Inflammatory macrophage (primary cell): ENCODE measurements at places on chromosomes 6 and 20.

DNA sequence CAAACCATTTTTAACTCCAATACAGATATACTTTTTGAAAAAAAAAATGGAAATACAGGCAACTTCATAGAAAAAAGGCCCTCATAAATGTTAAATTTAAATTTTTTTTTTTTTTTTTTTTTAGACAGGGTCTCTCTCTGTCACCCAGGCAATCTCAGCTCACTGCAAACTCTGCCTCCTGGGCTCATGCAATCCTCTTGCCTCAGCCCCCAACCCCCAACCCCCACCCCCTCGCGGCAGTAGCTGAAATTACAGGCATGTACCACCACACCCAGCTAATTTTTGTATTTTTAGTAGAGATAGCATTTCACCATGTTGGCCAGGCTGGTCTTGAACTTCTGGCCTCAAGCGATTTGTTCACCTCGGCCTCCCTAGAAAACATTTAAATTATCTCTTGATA is 12.8 kb upstream of the ULBP3 start:
- no peak for DNase-seq

DNA sequence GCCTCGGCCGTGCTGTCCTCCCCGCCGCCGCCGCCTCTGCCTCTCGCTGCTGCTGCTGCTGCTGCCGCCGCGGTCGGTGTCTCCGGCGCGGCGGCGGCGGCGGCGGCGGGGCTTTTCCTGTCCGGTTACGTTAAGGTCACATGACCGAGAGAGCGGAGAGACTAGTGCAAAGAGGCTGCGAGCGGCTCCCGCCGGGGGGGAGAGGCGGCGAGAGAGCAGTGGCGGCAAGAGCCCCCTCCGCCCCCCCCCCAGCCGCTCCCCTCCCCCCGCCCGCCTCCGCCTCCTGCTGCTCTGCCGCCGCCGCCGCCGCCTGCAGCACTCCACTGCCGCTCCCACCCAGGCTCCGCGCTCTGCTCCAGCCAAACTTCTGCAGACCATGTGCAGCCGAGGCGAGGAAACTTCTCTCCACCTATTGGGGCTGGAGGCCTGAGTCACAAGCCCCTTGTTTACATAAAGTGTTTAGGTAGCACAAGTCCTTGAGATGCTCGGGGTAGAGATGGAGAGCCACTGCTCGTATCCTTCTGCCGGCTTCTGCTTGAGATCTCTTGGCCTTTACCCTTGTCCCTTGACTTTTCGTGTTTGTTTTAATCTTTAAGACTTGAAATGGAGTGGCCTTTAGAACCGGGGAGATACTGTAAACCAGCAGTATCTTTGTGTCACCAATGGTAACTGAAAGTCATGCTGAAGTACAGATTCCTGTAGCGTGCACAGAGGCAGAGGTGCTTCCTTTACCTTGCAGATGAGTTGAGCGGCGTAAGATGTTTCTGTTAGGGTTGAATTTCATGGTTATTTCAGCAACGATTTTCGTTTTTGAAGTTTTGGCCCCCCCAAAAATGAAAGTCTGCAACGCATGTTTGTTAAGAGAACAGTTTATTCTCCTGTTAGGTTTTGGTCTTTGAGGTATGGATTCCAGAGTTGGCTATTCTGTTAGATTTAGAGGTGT is at the start of gene ZBTB2:
Gene ZBTB2 (minus strand): TSS at position 89 of the 943 bp plus-strand sequence. CDS start 17,922 bp downstream, outside the sequence.
- DNase-seq, result peak; percentile 63

GRCh38 chr20:3863317-3863716 is 16.7 kb downstream of the MAVS start:
- no peak for DNase-seq

DNA sequence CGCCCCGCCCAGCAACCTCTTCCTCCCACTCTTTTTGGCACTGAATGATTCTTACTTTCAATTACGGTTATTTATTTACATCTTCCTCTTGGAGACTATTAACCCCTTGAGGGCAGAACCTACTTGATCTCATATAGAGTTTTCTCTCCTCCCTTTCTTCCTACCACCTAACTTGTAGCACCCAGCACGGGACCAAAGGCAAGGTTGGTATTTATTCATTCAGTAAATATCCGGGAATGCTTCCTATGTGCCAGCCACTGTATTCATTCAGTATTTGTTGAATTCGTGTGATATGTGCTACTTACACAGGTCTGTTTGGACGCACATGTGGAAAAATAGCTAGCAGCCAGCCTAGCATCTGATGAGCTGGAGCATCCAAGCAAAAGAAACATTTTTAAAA is 1.3 kb upstream of the CNKSR3 start:
- DNase-seq, result no peak

GRCh38 chr6:51678274-51678673 is 409.1 kb downstream of the PKHD1 start:
- no peak for DNase-seq

GRCh38 chr20:56860413-56860812 is 231.3 kb downstream of the TFAP2C start:
- no peak for DNase-seq

GRCh38 chr6:21598674-21599023 is 5.1 kb downstream of the SOX4 start:
- no peak for DNase-seq

GRCh38 chr6:67952948-67953347 is 682.1 kb upstream of the ADGRB3 start:
- DNase-seq, result no peak

DNA sequence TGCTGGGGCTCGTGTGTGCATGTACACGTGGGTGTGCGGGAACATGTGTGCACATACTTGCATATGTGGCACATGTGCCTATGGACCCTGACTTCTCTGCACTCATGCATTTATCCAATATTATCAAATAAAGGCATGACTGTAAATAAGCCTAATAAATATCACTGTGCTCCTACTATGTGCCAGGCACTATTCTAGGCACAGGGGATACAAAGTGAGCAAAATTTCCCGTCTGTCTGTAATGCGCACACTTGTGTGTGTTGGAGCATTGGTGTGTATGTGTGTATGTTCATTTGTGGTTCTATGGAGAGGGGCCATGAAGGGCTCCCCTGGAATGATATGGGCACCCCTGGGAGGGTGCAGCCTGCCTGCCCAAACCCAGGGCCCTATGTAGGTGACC is 41.9 kb downstream of the ITPR3 start:
- no peak for DNase-seq

DNA sequence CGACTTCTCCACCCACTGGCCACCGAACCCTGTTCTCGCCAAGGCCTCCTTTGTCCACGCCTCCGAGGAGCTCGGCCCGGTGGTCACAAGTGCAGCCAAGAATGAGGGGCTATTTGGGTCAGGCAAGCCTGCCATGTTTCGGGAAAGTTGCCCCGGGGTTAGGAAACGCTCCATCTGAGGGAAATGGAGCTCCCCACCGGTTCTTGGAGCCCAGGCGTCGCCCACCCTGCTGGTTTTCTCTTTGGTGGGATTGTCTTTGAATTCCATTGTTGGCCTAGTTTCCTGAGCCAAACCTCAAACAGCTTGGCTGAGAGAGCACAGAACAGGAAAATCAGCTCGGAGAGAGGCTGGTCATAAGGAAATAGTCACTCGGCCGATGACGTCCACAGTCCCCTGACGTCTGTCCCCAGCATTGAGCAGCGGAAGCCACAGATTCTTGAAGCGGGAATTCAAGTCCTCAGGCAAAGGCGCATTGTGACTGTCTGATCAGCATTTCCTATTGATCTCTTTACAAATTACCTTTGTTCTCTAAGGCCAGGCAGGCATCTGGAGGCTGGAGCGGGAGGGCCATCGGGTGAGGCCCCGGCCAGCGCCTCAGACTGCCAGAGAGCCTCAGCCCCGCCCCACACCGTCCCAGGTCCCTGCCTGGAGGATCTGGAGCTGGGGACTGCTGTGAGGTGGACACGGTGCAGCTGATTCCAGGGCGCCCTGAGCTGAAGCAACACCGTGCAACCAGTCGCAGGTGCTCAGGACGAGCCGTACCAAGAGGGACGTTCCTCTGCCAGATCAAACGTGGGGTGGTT is 138.6 kb downstream of the DLL1 start:
- DNase-seq, result peak; percentile 19

DNA sequence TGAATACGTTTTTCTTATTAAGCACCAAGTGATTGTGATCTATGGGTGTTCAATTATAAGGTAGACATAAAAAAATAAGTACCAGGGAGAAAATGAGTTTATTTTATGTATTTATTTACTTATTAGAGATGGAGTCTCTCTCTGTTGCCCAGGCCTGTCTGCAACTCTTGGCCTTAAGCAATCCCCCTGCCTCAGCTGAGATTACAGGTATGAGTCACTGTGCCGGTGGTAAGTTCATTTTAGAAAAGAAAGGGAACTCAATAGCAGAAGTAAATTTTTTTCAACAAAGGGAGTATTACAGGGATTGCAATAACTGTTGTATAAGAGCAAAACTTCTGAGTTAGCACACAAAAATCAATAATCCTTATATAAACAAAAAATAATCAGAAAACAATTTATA is 98.7 kb upstream of the FUT9 start:
- DNase-seq, result peak; percentile 6

GRCh38 chr6:37459981-37460800 is 27.2 kb downstream of the CMTR1 start:
- no peak for DNase-seq

DNA sequence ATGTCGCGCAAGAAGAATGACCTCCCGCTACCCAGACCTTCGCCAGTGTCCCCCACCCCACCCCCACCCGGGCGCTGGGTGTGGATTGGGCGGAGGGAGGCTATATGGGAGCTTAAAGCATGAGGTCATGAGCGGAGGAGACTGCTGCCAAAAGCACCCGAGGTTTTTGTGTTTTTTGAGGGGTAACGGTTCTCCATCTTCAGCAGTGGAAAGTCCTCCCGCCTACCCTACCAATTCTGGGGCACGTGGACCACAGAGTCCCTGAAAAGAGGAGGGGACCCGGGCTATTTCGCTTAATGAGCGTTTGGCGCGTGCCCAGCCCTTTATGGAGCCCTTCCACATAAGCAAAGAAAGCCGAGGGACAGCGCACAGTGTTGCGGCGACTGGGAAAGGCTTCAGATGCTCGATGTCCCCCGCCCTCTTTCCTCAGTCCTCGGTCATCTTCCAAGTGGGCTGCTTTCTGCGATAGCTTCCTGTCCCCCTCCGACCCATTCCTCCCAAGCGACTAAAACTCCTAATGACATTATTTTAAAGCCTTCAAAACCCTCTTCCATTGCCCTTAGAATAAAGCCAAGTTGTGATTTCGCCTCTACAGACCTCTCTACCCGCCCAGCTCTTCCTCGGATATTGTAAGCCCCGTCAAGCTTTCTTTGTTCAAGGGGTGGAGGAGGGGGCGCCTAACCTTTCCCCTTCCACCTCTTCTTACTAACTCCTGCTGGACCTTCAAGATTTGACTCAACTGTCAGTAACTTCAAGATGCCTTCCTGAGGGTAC is 2.1 kb upstream of the TRERF1 start:
- peak; percentile 20 for DNase-seq

GRCh38 chr6:71385111-71385822 is 96.7 kb downstream of the OGFRL1 start:
- no peak for DNase-seq

- DNase-seq, result no peak
Measured at GRCh38 chr20:40073535-40074111, 615.4 kb downstream of the MAFB start.

DNA sequence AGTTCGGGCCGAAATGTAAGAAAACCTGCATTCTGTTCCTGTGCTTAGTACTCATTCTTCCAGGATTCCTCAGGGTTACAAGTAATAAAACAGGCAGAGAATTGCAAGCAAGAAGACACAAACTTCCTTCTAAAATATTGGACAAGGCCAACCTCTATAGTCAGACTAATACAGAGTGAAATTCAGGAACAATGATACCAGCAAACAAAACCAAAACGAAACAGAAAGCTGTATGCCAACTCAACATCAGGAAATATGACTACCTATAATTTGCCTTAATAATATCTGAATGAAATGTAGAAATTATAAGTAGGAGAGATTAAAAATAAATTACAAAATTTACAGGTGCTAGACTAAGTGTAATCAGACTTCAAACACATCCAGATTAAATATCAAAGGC is 238.8 kb downstream of the HIVEP2 start:
- peak; percentile 58 for DNase-seq

DNA sequence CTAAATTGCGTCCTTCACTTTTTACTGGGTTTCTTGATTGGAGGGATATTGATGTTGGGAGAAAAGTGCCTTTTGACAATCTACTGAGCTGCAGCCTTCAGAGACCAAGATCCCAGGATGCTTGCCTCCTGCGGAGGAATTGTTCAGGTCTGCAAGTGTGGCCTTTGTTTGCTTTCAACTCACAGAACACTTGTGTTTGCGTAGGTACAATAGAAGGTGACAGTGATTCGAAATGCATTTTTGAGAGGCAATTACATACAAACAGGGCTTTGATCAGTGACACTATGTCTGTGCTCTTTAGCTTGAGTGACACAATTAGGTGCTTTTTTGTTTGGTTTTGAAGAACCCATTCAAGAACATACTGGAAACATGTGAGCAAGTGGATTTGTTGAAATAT is 600.6 kb downstream of the QKI start:
- no peak for DNase-seq

DNA sequence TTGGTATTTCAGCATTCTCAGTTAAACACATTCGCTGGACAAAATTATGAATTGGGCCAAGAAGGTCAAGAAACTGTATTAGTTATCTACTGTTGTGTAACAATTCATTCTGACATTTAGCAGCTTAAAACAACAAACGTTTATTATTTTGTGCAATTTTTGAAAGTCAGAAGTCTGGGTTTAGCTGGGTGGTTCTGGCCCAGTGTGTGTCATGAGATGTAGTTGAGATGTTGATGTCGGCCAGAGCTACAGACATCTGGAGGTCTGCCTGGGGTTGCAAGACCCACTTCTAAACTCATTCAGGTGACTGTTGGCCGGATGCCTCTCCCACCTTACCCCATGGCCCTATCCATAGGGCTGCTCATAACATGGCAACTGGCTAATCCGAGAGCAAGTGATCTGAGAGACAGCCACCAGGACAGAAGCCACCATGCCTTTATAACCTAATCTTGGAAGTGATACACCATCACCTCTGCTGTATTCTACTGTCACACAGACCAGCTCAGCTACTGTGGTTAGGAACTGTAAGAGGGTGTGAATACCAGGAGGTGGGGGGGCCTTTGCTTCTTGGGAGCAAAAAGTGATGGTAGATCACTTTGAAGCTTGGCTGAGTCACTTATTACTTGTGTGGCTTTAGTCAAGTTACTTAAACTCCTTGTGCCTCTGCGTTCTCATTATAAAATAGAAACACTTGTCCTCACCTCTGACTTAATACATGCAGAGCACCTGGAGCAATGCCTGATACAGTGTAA is 217.0 kb upstream of the MYLIP start:
- no peak for DNase-seq

GRCh38 chr6:127435626-127436220 is 23.5 kb downstream of the KIAA0408 start:
- DNase-seq, result no peak

DNA sequence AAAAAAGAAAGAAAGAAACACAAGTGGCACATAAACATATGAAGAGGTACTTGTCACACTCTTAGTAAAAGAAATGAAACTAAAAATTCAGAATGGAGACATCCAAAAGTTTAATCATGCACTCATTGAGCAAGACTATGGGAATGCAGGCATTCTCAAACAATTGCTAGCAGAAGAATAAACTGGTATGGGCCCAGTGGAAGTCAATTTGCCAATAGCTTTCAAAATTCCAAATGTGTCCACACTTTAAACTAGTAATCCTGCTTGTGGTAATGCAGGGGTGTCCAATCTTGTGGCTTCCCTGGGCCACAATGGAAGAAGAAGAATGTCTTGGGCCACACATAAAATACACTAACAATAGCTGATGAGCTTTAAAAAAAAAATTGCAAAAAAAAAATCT is 97.4 kb downstream of the EPB41L2 start:
- no peak for DNase-seq

- DNase-seq, result no peak
Measured at GRCh38 chr6:53426667-53427270, 78.0 kb upstream of the ELOVL5 start.

GRCh38 chr20:56995635-56996075 is 270.8 kb downstream of the BMP7 start:
- DNase-seq, result no peak

GRCh38 chr6:44367681-44368080 is 19.8 kb upstream of the CDC5L start:
- peak; percentile 76 for DNase-seq
